Skeletal muscle cell (primary cell): ENCODE measurements at places on chromosomes 4 and X.

- no peak for DNase-seq
Measured at GRCh38 chr4:20195071-20195885, 56.4 kb upstream of the SLIT2 start.

DNA sequence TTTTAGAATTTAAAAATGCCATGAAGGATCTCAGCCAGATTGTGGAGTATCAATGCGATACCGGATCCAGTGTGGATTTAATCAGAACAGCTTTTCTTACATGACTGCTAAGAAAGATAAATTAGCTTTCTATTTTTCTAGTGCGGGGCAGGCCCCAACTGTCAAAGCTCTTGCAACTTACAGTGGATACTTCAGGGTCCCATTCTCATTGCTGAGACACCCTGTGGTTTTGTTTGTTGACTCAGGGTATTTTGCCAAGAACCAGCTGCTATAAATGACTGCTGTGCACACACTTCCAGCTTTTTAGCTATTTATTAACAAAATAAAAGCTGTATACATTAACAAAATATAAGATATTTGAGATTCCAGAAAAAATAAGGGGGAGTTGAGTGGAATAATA is 166.4 kb downstream of the DCLK2 start:
- DNase-seq = no peak

DNA sequence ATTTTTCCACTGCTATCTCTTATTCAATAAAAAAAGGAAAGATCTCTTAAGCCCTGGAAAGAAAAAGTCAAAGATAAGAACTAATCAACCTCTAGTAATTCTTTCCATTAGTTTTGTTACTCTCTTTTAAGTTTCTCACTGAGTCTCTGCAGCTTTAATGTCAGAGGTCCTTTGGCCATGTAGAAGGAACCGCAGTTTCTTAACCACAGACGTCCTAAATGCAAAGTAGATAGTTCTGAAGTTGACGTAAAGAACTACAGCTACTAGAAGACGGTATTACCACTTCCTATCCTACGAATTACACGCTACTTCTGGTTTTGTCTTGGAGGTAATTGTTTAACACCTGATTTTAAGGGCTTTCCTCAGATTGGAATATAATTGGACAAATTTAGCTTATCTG is 325.9 kb downstream of the ANKRD50 start:
- DNase-seq = no peak

- DNase-seq = no peak
Measured at GRCh38 chrX:63032811-63033210, 318.3 kb downstream of the SPIN4 start.

GRCh38 chrX:123833387-123833786 is 26.5 kb upstream of the XIAP start:
- DNase-seq = no peak

- no peak for DNase-seq
Measured at GRCh38 chr4:5019274-5019673, at the start of gene CYTL1. TSS of gene CYTL1 (minus strand) at chr4:5019458. CDS start at chr4:5019445, 13 bp downstream.

GRCh38 chrX:352582-353314 is 34.0 kb downstream of the PPP2R3B start:
- DNase-seq = no peak

DNA sequence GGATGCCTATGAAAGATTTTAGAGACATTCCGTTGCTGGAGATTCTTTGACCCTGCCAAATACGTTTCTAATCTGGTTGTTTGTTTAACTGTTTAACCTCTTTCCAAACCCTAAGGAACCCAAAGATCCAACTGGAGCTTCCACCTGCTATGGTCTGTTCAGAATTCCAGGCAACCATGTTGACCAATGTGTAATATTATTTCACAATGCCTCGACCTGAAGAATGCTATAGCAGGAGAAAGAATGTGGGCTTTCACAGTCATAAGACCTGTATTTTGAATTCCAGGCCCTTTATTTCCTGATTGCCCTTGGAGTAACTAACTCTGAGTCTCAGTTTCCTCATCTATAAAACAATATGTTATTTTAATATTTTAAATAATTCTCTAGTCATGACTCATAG is 90.8 kb downstream of the COL25A1 start:
- no peak for DNase-seq

- no peak for DNase-seq
Measured at GRCh38 chr4:26204911-26205370, 115.9 kb upstream of the RBPJ start.

DNA sequence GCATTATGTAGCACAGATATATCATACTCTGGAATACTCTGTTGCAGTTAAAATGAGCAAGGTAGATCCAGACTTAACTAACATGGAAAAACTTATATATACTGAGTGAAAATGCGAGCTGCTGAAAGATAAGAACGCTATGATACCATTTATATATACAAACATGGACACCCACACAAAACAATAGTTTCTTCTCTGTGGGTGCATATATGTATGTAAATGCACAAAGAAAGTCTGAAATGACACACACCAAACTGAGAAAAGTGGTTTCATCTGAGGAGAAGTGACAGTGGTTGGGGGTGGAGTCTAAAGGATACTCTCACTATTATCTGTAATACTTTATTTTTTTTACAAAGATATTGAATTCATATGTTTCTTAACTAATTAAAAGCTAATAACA is 12.2 kb upstream of the FGF2 start:
- DNase-seq = no peak

GRCh38 chr4:75007891-75008290 is 75.0 kb downstream of the PARM1 start:
- DNase-seq = no peak

- no peak for DNase-seq
Measured at GRCh38 chr4:153156263-153156662, 48.0 kb upstream of the TRIM2 start.

- DNase-seq = no peak
Measured at GRCh38 chrX:41603596-41603995, 85.2 kb upstream of the GPR34 start.

DNA sequence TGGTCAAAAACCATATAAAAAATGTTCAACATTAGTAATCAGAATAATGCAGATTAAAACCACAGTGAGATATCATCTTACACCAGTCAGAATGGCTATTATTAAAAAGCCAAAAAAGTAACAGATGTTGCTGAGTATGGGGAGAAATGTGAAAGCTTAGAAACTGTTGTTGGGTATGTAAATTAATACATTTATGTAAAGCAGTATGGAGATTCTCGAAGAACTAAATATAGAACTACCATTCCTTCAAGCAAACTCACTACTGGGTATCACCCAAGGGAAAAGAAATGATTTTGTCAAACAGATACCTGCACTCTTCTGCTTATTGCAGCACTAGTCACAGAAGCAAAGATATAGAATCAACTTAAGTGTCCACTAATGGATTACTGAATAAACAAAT is 576.4 kb upstream of the EPHA5 start:
- DNase-seq = no peak

DNA sequence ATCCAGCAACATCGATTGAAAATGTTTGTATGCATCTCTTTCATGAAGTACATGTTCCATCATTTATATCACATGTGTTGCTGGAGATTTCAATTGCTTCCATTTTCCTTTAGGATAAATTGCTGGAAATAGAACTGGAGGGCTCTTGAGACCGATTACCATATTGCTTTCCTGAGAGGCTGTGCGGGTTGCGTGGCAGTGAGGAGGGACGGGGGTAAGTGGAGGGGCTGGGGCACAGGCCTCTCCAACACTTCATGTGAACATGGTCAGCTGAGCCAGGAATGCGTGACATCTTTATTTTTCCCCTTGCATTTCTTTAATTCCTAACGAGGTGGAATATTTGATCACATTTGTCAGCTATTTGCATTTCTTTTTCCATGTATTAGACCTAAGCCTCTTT is 144.6 kb downstream of the TBL1X start:
- DNase-seq = no peak

DNA sequence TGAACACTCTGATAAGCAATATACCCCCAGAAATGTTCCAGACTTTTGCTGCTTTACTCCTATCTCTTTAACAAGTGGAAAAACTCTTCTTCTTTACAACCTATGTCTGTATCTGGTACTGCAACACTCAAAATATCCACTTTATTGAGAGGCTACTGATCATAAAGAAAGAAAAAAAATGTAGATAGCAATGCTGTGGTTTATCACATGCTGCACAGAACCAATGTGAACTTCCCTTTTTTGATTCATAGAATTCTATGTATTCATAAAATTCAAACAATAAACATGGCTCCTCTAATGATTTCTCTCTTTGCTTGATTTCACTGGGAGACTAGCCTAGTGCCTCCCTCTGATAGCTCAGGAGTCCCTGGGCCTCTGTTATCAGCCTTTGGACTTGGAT is 223.5 kb downstream of the ZNF674 start:
- DNase-seq = no peak

DNA sequence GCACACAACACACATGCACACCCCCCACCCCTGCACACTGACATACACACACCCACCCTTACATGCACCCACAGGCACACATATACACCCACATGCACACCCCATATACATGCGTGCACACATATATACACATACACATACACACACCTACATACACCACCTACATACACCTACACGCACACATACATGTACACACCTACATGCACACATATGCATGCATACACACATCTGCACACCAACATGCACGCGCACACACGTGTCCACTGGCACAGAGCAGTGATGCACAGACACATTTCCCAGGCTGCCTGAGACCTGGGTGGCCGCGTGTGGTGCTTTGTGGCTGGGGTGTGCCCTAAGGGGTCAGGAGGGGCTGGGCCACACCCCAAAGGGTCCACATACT is 31.7 kb downstream of the FGFRL1 start:
- no peak for DNase-seq

- no peak for DNase-seq
Measured at GRCh38 chr4:66506985-66507384, 836.7 kb upstream of the EPHA5 start.

DNA sequence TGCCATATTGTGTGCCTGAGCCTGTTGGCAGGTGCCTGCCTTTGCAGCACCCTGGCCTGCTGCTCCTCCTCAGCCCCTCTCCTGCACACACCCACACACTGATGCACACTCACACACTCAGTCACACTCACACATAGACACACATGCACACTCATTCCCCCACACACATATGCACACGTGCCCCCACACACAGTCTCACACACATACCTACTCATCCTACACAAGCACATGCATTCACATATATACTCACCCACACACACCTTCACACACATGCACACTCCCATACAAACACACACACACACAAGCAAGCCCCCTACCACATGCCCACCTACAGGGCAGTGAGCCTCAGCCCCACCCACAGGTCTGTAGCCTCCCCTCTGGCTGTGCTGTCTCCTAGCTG is 245.0 kb downstream of the EVC2 start:
- no peak for DNase-seq

- DNase-seq = no peak
Measured at GRCh38 chrX:118989886-118990285, 15.5 kb downstream of the LONRF3 start.

GRCh38 chrX:72276478-72276953 is 532 bp downstream of the RPS4X start:
- no peak for DNase-seq

DNA sequence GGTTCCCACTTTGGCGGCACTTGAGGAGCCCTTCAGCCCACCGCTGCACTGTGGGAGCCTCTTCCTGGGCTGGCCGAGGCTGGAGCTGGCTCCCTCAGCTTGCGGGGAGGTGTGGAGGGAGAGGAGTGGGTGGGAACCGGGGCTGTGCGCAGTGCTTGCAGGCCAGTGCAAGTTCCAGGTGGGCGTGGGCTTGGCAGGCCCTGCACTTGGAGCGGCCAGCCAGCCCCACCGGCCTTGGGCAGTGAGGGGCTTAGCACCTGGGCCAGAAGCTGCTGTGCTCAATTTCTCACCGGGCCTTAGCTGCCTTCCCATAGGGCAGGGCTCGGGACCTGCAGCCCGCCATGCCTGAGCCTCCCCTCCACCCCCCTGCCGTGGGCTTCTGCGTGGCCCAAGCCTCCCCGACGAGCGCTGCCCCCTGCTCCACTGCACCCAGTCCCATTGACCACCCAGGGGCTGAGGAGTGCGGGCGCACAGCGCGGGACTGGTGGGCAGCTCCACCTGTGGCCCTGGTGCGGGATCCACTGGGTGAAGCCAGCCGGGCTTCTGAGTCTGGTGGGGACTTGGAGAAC is 474.3 kb downstream of the MID1IP1 start:
- DNase-seq = no peak

DNA sequence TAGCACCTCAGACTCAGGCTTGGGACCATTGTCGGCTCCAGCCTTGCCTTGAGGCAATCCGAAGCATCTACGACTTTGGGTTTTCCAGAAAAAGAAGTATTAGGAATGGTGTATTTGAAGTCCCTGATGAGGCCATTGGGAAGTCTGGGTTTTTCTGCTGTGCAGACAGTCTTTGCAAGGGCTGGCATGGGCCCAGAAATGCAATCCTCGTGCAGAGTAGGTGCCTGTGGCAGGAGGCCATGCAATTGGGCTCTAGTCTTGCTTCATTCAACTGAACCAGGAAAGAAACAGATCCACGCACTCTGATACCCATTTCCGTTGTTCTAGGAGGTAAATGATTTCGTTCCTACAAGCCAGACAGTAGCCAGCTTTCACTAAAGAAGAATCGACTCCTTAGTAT is 12.4 kb downstream of the ZFP92 start:
- no peak for DNase-seq

- no peak for DNase-seq
Measured at GRCh38 chr4:178003098-178003657, 560.9 kb upstream of the AGA start.

DNA sequence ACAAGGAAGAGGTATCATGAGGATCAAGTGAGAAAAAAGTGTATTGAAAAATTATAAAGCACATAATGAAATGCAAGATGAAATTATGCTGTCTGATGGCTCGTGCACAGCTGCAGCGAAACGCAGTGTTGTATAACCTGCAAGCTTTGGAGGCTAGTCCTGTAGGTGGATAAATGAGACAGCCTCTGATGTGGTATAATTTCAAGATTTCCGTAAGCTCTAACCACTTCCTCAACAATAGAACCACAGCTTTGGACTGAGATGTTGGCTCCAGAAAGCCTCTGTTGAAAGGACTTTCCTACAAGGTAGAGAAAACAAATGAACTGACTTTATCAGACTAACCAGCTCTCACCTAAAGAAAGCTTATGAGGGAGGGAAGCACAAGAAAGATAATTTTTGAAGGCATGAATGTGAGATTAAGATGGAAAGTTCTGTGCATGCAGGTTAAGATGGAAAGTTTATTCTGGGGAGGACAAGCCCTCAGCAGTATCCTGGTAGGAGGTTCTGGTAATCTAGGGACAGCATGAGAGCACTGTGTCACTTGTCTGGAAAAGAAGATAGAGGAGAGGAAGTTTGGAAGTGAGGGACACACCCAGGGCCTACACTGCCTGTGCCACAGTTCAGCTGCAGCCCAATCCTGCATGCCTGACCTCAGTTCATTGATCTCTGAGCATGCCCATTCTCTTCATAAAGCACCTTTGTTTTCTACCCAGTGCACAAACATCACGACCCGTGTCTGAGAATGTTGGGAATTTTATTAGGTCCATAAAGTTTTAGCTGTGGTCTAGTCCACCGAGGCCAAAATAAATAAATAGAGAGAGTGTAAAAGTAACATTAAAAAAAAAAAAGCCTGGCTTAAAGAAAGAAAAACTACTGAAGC is 161.5 kb upstream of the SFRP2 start:
- no peak for DNase-seq

DNA sequence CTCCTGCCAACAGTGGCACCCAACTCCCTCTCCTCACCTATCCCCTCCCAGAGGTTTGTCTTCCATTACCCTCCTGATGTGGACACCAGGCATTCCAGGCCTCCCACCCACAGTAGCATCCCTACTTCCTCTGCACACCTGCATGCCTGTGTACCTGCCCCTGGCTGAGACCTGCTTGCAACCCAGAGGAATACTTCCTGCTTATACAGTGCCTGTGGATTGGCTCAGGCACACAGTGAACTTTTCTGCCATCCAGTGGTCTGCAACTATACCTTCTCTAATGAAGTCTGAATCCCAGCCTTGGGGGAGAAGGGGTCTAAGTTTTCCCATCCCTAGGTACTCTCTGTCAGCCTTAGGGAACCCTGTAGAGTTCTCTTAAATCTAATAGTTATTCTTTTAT is 169.9 kb downstream of the IQCM start:
- DNase-seq = no peak
